ENCODE measurements at places on chromosomes 7 and 10.

DNA sequence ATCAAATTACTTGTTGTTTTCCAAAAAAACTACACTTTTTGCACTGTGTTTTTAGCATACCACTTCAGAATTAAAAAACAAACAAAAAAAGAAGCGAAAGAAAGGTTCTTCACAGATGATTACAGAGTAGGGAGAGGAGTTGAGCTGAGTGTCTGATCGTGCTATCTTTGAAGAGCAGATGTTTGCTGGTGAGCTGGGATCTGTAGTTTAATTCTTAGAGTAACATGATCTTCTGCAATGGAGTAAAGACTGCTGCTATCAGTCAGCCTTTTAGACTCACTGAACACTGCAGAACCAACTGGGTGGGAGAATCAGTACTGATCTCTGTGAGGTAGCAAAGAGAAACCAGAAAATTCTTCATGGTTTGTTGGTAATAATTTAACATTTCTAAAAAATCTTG is 1197.8 kb upstream of the SORCS1 start:
- DNase-seq = no peak

GRCh38 chr7:31027161-31027965 is 24.7 kb upstream of the ADCYAP1R1 start:
- peak; percentile 83 for DNase-seq

GRCh38 chr7:144720149-144720548 is 115.7 kb downstream of the TPK1 start:
- DNase-seq = no peak

GRCh38 chr7:139675127-139676125 is 102.4 kb downstream of the HIPK2 start:
- no peak for DNase-seq

- peak; percentile 98 for DNase-seq
Observed at GRCh38 chr7:135662373-135663114, at the start of gene STMP1. Gene STMP1 (plus strand): TSS chr7:135662514.

GRCh38 chr7:42020061-42020460 is 216.9 kb downstream of the GLI3 start:
- DNase-seq = no peak

DNA sequence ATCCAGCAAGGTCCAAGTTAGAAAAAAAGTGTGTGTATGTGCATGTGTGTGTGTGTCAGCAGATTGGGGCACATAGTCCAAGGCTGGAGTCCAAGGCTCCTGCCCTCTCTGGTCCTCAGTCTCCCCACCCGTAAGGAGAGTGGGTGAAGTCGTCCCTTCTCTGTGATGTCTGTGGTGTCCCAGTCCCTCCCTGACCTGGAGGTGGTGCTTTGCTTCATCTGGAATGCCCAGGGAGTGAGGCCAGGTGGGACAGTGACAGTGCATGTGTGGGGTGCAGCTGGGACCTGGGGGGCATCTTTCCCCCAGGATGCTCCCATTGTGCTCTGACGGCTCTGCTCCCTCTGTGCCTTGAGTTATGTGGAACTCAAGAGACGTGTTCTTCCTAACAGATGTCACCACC is 18.0 kb downstream of the AQP1 start:
- peak; percentile 44 for DNase-seq

DNA sequence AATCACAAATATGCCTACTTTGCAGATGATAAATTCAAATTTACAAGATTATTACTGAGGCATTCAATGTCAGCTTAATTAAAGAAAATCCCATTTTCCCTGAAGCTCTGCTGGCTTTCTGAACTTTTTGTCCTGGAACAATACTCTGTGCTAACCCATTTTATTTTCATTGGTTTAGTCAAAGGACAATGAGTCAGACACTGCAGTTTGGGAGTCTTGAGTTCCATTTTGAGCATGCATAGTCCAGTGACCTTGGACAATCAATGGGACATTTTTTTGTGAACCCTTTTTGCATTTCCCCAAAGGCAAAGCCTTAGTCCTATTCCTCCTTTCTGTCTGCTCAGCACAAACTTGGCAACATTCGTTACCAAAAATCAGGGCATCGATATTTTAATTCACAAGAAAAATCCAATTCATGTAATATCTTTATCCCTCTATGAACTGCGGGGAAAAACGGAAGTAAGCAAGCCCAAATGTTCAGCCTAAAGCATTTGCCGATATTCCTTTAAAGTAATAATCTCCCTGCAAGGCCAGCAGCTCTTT is 339.8 kb downstream of the RNLS start:
- no peak for DNase-seq

GRCh38 chr7:50207686-50208255 is 96.7 kb upstream of the IKZF1 start:
- no peak for DNase-seq

DNA sequence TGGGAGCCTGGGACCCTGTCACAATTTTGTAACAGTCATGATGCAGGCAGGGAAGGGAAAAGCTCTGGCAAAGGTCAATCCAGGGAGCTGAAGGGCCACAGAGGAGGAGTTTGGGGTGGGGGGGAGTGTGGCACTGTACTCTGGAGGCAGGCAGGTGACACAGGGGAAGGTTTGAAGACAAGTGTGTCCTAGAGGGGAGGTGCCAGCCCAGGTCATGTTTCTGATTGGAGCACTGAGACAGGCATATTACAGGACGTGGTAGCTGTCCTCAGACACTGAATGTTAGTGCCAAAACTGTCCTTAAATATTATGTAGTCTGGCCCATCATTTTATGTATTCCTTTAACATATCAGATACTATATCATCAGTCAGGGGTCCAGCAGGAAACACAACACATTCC is 75.6 kb upstream of the LRRC4 start:
- DNase-seq = no peak

- no peak for DNase-seq
Observed at GRCh38 chr10:119495021-119495505, 47.5 kb downstream of the RGS10 start.

DNA sequence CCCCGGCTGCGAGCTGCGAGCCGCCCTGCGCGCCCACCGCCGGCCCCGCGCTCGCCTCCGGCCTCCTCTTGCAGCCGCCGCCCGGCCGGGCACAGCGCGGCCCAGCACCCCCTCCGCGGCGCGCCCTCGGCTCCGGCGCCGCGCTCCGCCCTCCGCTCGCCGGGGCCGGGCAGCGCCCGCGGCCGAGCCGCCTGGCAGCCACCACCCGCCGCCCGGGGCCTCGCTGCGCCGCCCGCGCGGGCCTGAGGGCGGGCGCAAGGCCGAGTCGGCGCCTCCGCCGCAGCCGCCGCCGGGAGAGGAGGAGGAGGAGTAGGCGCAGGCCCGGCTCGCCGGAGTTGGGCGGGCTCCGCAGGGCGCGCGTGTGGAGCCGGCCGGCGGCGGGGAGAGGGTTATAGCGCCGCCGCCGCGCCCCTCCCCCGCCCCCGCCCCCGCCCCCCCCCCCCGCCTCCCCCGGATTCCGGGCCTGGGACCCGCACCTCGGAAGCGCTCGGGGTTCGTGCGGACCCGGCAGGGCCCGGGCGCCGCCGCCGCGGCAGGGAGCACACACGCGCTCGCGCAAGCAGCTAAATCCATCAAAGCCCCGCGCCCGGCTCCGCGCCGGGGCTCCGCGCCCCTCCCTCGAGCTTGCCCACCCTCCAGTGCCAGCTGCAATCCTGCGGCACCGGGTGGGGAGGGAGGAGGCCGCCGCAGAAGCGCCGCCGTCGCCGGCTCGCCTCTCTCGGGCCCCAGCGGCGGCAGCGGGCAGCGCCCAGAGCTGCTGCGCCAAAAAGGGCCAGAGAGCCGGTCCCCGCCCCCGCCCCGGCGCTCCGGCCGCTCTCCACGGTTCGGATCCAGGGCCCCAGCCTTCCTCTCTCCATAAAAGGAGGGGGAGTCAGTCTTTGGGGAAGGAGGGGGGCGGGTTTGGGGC is at the start of gene PDGFA:
PDGFA (minus strand) TSS at position 363 of the 907 bp plus-strand sequence. CDS start 845 bp downstream, outside the sequence.
- DNase-seq = peak; percentile 77

DNA sequence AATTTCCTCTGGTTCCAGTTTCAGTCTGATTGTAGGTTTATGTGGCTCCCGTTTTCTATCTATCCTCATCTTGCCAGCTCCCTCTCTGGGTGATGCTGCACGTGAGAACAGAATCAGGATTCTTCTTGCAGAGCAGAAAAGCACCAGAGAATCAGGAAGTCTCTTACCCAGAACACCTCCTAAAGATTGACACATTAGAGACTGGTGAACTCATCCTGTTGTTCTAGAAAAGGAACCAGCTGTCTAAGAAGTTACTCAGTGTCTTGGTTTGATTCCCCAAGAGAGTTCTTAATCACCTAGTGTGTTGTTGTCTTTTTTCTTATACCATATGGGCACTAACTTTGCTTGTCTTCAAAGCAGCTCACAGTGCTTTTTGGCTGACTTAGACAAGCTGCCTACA is 152.4 kb downstream of the DGKI start:
- no peak for DNase-seq

GRCh38 chr7:103762065-103762760 is 227.2 kb downstream of the RELN start:
- DNase-seq = no peak

GRCh38 chr7:117319181-117319580 is 3.7 kb downstream of the WNT2 start:
- no peak for DNase-seq

GRCh38 chr10:14742815-14743214 is 31.9 kb downstream of the FAM107B start:
- DNase-seq = no peak

DNA sequence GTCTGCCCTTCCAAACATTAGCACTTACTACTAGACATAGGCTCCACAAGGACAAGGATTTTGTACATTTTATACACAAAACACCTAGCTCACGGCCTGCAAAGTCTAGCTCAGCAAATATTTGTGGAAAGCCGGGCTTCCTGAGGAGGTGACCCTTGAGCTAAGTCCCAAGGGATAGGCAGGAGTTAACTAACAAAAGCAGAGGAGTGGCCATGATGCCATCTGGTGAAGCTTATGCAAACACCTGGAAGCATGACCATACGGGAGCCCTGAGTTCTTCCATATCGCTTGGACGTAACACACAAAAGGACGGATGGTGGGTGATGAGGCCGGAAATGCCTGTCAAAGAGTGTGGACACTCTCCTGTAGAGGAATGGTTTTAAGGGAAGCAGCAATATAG is 25.9 kb upstream of the YAE1 start:
- no peak for DNase-seq

DNA sequence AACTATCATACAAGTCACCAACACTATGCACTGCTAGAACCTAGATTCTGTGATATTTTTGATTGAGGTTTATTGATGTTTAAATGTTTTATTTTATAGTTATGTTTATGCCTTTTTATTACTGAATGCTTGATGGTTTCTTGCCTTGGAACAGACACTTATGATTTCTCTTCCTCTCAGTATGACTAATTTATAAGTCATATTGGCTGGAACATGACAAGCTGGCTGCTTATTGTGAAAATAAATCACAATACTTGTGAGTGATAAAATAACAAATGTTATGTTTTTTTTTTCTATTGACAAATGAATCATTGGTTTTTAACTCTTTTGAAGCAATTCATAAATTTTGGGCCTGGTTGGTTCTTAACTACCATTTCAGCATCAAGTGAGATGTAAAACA is 142.0 kb upstream of the MALRD1 start:
- DNase-seq = no peak

GRCh38 chr10:22825841-22826240 is 102.0 kb upstream of the ARMC3 start:
- DNase-seq = no peak

DNA sequence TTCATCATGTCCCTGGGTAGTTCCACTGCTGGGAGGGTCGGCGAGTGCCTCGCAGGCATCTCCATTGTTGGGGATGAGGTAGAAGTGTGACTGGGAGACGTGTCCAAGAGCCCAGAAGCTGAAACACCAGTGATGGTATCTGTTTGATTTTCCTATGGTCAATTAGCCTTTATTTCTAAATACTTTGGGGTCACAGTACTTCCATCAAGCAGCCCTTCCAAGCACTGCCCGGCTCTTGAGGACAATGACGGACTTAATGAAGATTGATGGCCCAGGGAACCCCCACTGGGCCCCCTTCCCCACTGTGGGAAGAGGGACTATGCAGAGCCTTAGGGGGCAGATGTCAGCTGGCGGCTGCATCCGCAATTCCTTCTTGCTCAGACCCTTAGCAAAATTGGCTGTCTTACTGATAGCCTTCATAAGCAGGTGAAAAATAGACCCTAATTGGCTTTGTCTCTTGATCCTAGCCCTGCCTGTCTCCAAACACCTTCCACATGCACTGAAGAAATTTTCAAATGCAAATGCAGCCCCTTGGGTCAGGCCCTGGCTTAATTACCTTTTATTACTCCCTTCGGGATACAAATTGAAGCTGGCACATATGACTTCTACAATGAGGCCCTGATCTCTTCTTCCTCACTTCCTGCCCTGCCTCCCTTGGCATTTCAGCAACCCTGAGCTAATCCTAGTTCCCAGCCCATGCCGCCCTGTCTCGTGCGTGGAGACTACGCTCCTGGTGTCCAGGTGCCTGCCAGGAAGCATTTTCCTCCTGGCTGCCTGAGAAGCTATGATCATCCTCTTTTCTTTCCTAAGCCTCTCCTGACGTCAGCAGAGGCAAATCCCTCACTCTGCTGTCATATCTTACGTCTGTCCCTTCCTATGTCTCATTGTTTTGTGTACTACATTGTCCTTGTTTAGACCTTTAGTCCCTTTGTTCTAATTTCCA is 124.5 kb upstream of the GDF10 start:
- DNase-seq = no peak
